ENCODE measurements at places on chromosomes 2 and 18. TPM values are rescaled to one million over a fixed set of nuclear protein-coding genes. Genes with fewer than 3 reads are reported as not detected.

- H3K4me1 ChIP-seq: no peaks in the 10 kb centered on the region
- DNase-seq: peak; percentile 52
- no peak overlapping the region for H3K4me3 ChIP-seq
- H3K36me3 ChIP-seq: no peaks in the 10 kb centered on the region
- no peak overlapping the region for H3K27ac ChIP-seq
- H3K27me3 ChIP-seq: no peaks in the 10 kb centered on the region
These were observed 156.3 kb downstream of the SUCLG1 start for GRCh38 chr2:84302513-84303412.

GRCh38 chr2:97654309-97654708 lies 8.4 kb downstream of the COX5B start:
- DNase-seq: no peak
- H3K27ac ChIP-seq: no peak overlapping the region
- peaks cover 60% of the 10 kb centered on the region for H3K36me3 ChIP-seq
- no peaks in the 10 kb centered on the region for H3K27me3 ChIP-seq
- no peak overlapping the region for H3K4me3 ChIP-seq

- no peak overlapping the region for H3K27ac ChIP-seq
- H3K4me1 ChIP-seq: peaks cover 14% of the 10 kb centered on the region
- no peaks in the 10 kb centered on the region for H3K36me3 ChIP-seq
- DNase-seq: no peak
- H3K4me3 ChIP-seq: no peak overlapping the region
These were observed 341.8 kb downstream of the ALK start for GRCh38 chr2:29579495-29580169.

- H3K4me3 ChIP-seq: no peak overlapping the region
- peaks cover 11% of the 10 kb centered on the region for H3K4me1 ChIP-seq
- no peak for DNase-seq
- H3K27me3 ChIP-seq: no peaks in the 10 kb centered on the region
- peak overlapping the region; percentile 19 for H3K27ac ChIP-seq
- H3K36me3 ChIP-seq: no peaks in the 10 kb centered on the region
These were observed 63.9 kb downstream of the KLHL29 start for GRCh38 chr2:23448906-23449305.

The BBS5 gene
- polyA plus RNA-seq: 18.0 TPM

The UPP2 gene
- 1.5 TPM for polyA plus RNA-seq

GRCh38 chr2:170886386-170886785 lies 42.7 kb upstream of the GORASP2 start:
- DNase-seq: no peak
- no peak overlapping the region for H3K27ac ChIP-seq
- no peaks in the 10 kb centered on the region for H3K27me3 ChIP-seq
- no peak overlapping the region for H3K4me3 ChIP-seq
- H3K36me3 ChIP-seq: no peaks in the 10 kb centered on the region

The RGPD3 gene
- polyA plus RNA-seq: 0.20 TPM

GRCh38 chr2:240585681-240586197 lies 795 bp upstream of the CAPN10 start:
- peaks cover 34% of the 10 kb centered on the region for H3K4me1 ChIP-seq
- peaks cover 32% of the 10 kb centered on the region for H3K36me3 ChIP-seq
- H3K27ac ChIP-seq: peak overlapping the region; percentile 97
- H3K4me3 ChIP-seq: peak overlapping the region; percentile 97

GRCh38 chr2:202100176-202100575 lies 27.1 kb downstream of the KIAA2012 start:
- H3K27me3 ChIP-seq: no peaks in the 10 kb centered on the region
- DNase-seq: no peak
- no peak overlapping the region for H3K27ac ChIP-seq
- H3K4me1 ChIP-seq: peaks cover 7% of the 10 kb centered on the region
- H3K4me3 ChIP-seq: no peak overlapping the region
- no peaks in the 10 kb centered on the region for H3K36me3 ChIP-seq

The PNO1 gene
- 14.8 TPM for polyA plus RNA-seq

- no peak overlapping the region for H3K27ac ChIP-seq
- no peak for DNase-seq
- H3K27me3 ChIP-seq: no peaks in the 10 kb centered on the region
These were observed 19.6 kb downstream of the RAMP1 start for GRCh38 chr2:237879058-237879430.

GRCh38 chr2:218438596-218438995 lies 19.7 kb downstream of the VIL1 start:
- H3K27ac ChIP-seq: no peak overlapping the region
- DNase-seq: no peak
- H3K27me3 ChIP-seq: peaks cover 2% of the 10 kb centered on the region
- H3K36me3 ChIP-seq: no peaks in the 10 kb centered on the region

GRCh38 chr2:136225950-136226835 lies 108.2 kb upstream of the CXCR4 start:
- H3K4me3 ChIP-seq: no peak overlapping the region
- H3K27ac ChIP-seq: no peak overlapping the region
- no peaks in the 10 kb centered on the region for H3K36me3 ChIP-seq
- H3K27me3 ChIP-seq: no peaks in the 10 kb centered on the region

DNA sequence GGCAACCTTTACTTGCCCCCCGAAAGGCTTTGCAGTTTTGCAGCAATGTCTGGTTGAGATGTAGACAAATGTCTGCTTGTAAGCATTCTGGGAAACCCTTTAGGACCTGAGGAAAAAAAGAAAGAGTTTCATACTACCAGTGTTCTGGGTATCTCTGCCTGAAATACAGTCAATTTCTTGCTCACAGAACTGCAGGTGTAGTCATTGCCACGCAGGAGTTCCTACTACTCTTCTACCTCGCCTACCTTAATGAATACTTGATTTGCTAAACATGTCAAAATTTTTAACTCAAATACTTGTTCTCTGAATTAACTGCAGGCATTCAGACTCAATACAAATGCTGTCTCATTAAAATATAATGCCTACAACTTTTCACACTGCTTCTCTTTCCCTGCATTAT lies 56.4 kb downstream of the GCA start:
- no peak for DNase-seq
- no peaks in the 10 kb centered on the region for H3K27me3 ChIP-seq
- no peak overlapping the region for H3K4me3 ChIP-seq
- no peaks in the 10 kb centered on the region for H3K4me1 ChIP-seq
- H3K27ac ChIP-seq: no peak overlapping the region

DNA sequence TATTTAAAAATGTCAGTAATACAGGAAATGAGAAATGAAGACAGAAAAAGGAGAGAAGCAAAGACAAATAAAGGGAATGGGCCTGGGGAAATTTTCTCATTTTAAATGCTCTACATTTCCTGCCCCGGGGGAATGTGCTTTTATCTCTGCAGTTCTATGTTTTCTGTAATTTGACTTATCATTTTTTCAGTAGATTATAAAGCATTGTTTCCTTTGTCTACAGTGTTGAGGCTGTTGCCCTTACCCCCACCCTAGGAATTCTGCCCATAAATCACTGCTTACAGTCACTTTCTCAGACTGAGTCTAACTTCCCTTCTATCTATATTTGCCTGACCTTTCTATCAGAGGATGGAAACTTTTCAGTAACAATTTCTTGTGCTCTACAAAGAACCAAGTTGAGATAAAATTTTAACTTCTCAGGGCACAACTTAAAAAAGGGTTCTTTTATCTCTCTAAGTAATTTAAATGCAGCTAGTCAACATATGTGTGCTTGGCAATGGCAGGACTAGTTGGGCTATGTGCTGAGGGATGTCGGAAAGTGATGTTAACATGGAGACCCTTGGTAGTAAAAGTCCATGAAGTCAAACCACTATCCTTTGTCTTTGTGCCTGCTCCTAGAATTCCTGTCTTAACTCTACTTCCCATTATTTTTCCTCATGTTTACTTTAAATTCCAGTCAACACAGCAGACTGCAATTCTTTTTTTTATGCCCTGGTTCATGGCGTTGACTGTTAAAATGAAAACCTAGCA lies 146.5 kb upstream of the MMADHC start:
- H3K4me1 ChIP-seq: no peaks in the 10 kb centered on the region
- no peaks in the 10 kb centered on the region for H3K27me3 ChIP-seq
- DNase-seq: no peak
- H3K27ac ChIP-seq: no peak overlapping the region
- H3K4me3 ChIP-seq: no peak overlapping the region
- no peaks in the 10 kb centered on the region for H3K36me3 ChIP-seq

DNA sequence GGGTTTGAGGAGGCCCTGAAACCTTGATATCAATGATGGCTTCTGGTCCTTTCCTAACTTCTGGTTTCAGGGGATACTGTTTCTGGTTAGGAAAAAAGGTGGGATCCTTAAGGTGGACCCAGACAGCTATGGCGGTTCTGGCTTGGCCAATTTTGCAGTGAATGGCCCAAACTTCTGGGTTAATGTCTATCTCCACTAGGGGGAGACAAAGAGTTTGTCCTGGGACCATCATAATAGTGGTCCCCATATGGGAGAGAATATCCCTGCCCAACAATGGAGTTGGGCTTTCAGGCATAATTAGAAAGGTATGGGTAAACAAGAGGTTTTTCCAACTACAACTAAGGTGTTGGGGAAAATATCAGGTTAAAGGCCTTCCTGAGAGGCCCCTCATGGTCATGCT lies 273.5 kb downstream of the CALCRL start:
- H3K4me1 ChIP-seq: no peaks in the 10 kb centered on the region
- no peaks in the 10 kb centered on the region for H3K27me3 ChIP-seq
- no peak for DNase-seq
- H3K27ac ChIP-seq: no peak overlapping the region
- H3K36me3 ChIP-seq: no peaks in the 10 kb centered on the region

GRCh38 chr2:174342686-174343342 lies 8.1 kb downstream of the SP9 start:
- H3K27me3 ChIP-seq: peaks cover 77% of the 10 kb centered on the region
- H3K4me3 ChIP-seq: no peak overlapping the region
- DNase-seq: no peak
- no peak overlapping the region for H3K27ac ChIP-seq
- H3K36me3 ChIP-seq: peaks cover 4% of the 10 kb centered on the region

GRCh38 chr2:152611458-152612231 lies 105.6 kb downstream of the PRPF40A start:
- no peak overlapping the region for H3K27ac ChIP-seq
- H3K36me3 ChIP-seq: peaks cover 11% of the 10 kb centered on the region
- no peaks in the 10 kb centered on the region for H3K27me3 ChIP-seq
- H3K4me1 ChIP-seq: peaks cover 3% of the 10 kb centered on the region
- DNase-seq: no peak

Data from spinal cord (tissue), 10 donors.